ENCODE measurements at places on chromosomes 3 and 15.

DNA sequence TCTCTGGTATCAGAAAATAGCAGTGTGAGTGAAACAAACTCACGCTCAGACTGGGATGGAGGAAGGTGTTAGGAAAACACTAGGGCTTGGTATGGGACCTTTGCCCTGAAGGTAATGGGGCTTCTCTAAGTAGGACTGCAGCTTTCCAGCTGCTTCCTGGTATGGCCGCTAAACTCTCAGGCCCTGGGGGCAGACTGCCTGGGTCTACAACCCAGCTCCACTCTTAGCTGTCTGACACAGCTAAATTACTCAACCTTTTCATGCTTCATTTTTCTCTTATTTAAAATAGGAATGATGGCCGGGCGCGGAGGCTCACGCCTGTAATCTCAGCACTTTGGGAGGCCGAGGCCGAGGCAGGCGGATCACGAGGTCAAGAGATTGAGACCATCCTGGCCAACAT lies 5.2 kb upstream of the YEATS2 start:
- DNase-seq: no peak

DNA sequence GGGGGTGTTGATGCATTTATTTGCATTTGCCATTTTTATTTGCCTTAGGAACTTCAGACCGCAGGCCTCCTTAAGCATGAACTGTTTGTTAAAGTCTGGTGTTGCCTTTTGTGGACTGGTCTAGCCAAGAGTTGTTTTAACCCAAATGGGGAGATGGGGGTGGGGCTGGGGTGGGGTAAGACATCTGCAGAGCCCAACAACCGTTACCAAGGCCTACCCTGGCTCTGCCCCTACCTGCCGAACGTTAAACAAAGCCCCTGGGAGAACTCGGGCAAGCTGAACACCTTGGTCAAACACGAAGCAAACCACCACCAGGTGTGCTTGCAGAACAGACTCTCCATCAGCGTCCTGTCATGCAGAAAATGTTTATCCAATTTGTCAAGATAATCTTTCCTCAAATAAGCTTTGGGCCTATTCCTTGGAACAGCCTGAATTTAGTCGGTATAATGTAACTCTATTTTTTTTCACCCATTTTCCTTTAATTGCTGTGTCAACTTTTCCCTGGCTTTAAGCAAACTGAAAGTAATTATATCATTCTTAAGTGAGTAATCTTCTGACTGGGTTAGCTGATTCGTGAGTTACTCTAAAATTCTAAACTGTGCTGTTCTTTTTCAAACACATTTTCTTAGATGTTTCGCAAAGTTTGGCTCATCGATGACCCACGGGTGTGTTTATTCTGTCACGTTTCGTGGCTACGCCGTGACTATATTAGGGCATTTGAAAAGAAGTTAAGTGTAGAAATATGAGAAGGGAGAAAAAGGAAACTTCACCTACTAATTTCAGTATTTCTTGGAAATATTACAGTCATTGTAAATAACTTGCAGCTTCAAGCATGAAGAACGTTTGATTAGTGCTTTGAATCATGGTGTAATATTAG lies 127.6 kb downstream of the SOX2 start:
- DNase-seq: peak; percentile 76

DNA sequence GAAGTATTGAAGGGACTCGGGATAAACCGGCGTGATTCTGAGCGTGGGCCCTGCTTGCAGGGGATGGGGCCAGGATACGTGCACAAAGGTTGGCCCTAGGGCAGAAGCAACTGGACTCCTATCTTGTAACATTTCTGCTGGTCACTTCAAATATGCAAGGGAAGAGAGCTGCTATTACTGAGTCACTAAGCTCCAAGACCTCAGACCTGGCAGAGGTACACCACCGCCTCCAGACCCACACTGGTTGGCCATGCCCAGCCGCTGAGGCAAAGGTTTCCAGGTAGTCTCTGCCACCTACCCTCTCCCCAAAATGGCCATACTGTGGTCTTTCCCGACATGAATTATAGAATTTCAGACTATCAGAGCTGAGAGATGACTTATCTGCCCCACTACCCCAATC lies 13.4 kb upstream of the STRA6 start:
- DNase-seq: no peak

GRCh38 chr3:52218454-52218853 lies 7.0 kb downstream of the TLR9 start:
- DNase-seq: no peak

DNA sequence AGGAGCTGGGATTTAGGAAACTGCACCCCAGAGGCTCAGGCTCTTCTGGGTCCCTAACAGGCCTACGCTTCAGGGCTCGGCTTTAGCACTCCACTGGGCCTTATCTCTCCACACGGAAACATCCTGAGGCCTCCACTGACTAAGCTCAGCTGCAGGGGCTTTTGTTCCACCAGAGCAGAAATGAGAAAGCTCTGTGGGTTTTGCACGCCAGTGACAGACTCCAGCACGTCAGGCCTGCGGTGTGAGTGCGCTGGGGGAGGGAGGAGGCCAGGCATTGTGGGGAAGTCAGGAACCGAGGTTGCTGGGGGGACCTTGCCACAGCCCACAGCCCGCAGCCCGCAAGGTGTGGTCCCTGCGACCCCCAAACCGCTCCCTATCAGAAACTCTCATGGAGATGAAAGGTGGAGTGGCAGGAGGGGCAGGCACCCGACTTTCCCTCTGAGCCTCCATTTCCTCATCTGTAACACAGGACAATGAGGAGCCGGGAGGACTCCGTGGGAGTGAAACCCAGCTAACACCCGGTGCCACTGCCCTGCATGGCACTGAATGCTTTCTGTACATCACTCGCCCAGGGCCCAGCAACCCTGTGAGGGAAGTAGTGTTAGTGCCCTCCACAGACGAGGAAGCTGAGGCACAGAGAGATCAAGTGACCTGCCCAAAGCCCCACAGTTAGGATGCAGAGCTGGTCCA lies 106.5 kb downstream of the TPRA1 start:
- no peak for DNase-seq

Measured in NCI-H345 (cell line).